ENCODE measurements at places on chromosomes 12 and 14.
A peak's percentile ranks its signal among the peaks of the same experiment; 100 is the strongest.

GRCh38 chr12:12779529-12779928, 5.9 kb upstream of the APOLD1 start:
- peak; percentile 89 for DNase-seq

DNA sequence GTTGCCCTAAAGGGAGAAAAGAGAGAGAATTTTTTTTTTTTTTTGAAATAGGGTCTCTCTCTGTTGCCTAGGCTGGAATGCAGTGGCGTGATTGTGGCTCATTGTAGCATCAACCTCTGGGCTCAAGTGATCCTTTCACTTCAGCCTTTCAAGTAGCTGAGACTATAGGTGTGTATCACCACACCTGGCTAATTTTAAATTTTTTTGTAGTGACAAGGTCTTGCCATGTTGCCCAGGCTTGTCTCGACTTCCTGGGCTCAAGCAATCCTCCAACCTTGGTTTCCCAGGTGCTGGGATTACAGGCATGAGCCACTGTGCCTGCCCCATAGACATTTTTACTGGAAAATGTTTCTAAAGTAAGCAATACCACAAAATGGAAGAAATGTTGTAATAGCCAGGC, 36.8 kb downstream of the YARS2 start:
- no peak for DNase-seq

DNA sequence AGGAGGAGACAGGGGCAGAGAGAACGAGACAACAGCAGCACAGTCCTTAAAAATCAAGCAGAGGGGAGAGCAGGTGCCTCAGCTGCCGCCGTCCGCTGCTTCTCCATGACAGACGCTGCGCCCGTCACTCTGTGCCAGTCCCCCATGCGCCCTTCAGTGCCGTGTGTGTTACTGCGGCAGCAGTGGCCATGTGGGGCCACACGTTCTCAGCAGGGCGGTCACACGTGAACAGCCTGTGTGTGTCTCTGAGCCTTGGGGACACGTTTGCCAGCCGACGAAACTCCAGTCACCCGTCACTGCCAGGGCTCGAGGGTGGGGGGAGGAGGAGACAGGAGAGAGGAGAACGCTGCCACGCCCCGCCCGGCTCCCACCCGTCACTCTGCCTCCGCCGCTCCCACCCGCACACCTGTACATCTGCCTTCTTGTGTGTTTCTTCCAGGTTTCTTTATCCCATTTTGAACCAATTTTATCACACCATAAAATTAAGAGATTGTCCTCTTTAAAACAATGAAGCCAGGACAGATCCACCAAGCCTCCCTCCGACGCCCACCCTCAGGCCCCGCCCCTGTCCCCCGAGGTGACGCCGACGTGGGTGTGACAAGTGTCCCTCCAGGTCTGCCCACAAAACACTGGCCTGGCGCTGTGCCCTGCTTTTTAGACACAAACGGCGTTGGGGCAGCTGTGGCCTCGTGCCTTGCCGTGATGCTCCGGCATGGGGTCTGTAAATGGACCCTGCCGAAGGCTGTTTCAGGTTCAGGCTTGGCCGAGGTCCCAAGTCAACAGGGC, 58.2 kb downstream of the GALNT9 start:
- no peak for DNase-seq

- peak; percentile 24 for DNase-seq
These were observed 57.3 kb downstream of the TTC7B start for GRCh38 chr14:90758959-90759358.
